ENCODE measurements at places on chromosomes 1 and 21. TPM values are rescaled to one million over a fixed set of nuclear protein-coding genes. Genes with fewer than 3 reads are reported as not detected.

DNA sequence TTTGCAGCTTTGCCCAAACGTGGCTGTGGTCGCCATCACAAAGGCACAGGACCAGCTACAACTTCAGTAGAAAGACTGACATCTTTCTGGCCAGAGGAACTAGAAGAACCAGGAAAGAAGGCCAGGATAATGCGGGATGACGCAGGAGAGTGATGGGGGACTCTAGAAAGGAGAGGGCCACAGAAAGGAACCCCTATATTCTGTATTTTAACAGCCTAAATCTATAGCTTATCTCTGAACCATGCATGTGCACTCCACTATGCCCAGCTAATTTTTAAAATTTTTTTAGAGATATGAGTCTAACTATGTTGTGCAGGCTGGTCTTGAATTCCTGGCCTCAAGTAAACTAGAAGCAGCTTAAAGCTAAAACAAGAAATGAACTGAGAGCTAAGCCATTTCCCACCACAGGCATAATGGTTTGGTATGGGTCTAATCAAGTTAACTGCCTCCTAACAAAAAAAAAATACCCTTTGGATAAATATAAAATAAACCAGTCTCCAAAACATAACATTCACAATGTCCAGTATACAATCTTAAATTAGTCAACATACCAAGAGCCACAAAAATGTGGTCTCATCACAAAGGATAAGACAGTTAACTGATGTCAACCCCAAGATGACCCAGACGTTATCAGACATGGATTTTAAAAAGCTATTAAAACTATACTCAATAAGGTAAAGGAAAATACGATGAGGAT, 18.0 kb downstream of the LTN1 start:
- no peak overlapping the region for H3K4me3 ChIP-seq
- H3K4me1 ChIP-seq, result no peaks in the 10 kb centered on the region
- H3K27me3 ChIP-seq, result no peaks in the 10 kb centered on the region
- peaks cover 37% of the 10 kb centered on the region for H3K36me3 ChIP-seq
- H3K27ac ChIP-seq, result no peak overlapping the region
- DNase-seq, result no peak

DNA sequence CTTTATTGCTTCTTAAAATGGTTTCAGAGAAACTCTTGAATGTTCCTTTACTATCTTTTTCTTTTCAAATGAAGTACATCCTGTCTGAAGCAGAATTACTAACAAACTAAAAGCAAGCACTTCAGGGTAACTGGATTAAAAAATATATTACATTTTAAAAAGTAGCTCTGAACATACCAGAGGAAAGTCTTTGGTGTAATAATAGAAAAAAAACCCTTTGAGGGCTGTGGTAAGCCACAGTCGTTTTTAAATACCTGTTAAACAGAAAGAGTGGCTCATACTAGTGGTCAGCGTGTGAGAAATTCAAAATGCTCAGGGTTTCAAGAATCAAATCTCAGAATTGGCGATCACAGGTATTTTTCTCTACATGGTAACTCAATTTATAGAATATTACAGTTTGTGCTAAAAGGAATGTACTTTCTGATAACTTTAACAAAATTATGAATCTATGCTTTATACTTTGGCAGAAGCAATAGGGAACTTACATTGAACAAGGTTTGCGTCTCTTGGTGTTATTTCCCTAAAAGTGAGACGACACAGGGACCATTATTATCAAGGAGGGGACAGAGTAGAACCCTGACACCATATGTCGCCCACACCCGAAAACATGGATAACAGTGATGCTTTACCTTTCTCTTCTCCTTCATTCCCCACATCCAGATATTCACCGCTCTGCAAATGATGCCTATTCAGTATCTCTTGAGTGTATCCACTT, 97.0 kb upstream of the DPH5 start:
- H3K27me3 ChIP-seq, result no peaks in the 10 kb centered on the region
- DNase-seq, result no peak
- no peak overlapping the region for H3K27ac ChIP-seq

DNA sequence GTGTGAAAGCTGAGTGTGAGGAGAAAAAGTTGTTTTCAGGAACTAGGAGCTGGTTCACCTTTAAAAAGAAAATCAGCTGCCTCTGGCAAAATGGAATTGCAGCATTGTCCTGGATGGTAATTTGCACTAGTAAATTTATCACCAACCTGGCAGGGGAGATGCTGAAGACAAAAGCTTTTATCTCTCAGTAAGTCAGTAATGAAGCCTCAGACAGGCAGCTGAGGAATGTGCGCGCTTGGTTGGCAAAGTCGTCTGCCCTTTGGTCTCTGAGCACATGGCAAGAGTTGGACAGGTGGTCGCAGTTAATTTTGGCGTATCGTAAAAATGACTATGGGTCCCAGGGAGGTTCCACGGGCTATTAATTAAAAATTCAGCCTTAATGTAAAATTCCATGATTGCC, 131.9 kb downstream of the BACH1 start:
- peaks cover under 1% of the 10 kb centered on the region for H3K36me3 ChIP-seq
- H3K27ac ChIP-seq, result peak overlapping the region; percentile 51
- H3K4me3 ChIP-seq, result no peak overlapping the region
- peaks cover 56% of the 10 kb centered on the region for H3K4me1 ChIP-seq

Gene INAVA
- total RNA-seq, result 35.7 TPM

Gene MRPL39
- total RNA-seq, result 23.8 TPM

Gene BCAN
- 0.78 TPM for total RNA-seq

DNA sequence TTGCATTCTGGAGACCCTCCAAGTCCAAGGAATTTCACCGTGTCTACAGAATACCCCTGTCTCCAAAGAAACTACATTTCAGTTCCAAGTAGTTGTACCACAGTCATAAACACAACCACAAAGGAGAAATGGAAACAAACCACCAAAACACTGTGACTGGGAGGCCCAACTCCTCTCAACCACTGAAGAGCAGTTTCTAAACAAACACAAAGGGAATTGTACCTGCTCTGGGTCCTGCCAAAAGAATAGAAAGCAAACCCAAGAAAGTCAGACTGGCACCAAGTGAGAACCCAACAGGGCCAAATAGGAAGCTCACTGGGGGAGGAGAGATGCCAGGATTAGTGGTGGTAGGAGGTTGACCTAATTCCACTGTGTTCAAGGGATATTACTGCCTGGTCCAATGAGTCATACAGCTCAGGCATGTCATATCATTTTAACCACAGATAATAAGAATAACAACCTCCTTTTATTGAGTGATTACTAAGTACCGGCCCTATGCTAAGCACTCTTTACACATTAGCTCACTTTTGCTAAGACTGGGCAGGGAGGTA, 123.9 kb upstream of the PPP2R5A start:
- DNase-seq, result no peak
- H3K27me3 ChIP-seq, result no peaks in the 10 kb centered on the region
- peaks cover 8% of the 10 kb centered on the region for H3K4me1 ChIP-seq
- H3K27ac ChIP-seq, result no peak overlapping the region
- no peaks in the 10 kb centered on the region for H3K36me3 ChIP-seq
- H3K4me3 ChIP-seq, result no peak overlapping the region

DNA sequence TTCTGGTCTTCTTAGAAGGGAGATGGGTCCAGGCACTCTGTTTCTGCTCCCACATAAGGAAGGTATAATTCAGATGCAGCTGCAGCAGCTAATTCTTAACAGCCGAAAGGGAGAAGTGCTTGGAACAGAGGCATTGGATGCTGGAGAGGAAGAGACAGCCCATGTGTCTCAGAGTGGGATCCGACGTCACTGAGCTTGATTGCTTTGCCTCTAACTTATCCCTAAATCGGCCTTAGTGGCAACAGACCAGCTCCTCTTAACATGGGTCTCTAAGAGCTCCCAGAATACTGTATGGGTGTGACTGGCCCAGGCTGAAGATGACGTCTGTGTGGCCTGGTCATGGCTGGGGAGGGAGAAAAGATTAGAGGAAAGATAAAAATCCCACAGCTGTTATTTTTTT, 40.7 kb upstream of the KCND3 start:
- H3K27me3 ChIP-seq, result peaks cover 36% of the 10 kb centered on the region
- no peaks in the 10 kb centered on the region for H3K36me3 ChIP-seq
- H3K4me3 ChIP-seq, result no peak overlapping the region
- no peaks in the 10 kb centered on the region for H3K4me1 ChIP-seq

DNA sequence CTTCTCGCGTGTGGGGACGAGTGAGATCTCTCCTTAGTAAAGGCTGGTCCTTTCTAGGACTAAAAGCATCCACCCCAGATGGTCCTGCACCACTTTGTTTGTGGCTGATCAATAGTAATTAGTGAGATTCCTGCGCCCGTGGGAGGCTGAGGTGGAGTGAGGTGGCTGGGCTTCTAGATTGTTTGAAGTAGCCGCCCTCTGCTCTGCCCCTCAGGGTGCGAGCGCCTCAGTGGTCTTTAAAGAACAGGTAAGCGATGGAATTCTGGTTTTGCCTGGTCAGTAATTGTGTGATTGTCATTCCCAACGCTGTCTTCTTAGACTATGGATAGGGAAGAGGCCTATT, 20.7 kb downstream of the PEX14 start:
- H3K27me3 ChIP-seq, result no peaks in the 10 kb centered on the region
- H3K27ac ChIP-seq, result peak overlapping the region; percentile 98
- H3K36me3 ChIP-seq, result no peaks in the 10 kb centered on the region

- DNase-seq, result no peak
- H3K4me3 ChIP-seq, result no peak overlapping the region
- no peaks in the 10 kb centered on the region for H3K36me3 ChIP-seq
- no peak overlapping the region for H3K27ac ChIP-seq
- H3K27me3 ChIP-seq, result peaks cover 24% of the 10 kb centered on the region
Observed at GRCh38 chr1:219862366-219862765, 66.0 kb downstream of the SLC30A10 start.

GRCh38 chr1:168568346-168568745, 8.1 kb upstream of the XCL1 start:
- H3K4me3 ChIP-seq, result no peak overlapping the region
- no peak overlapping the region for H3K27ac ChIP-seq
- peaks cover 2% of the 10 kb centered on the region for H3K4me1 ChIP-seq
- no peaks in the 10 kb centered on the region for H3K36me3 ChIP-seq

Gene NBL1
- 20.0 TPM for total RNA-seq

Gene MPC2
- total RNA-seq, result 20.5 TPM

DNA sequence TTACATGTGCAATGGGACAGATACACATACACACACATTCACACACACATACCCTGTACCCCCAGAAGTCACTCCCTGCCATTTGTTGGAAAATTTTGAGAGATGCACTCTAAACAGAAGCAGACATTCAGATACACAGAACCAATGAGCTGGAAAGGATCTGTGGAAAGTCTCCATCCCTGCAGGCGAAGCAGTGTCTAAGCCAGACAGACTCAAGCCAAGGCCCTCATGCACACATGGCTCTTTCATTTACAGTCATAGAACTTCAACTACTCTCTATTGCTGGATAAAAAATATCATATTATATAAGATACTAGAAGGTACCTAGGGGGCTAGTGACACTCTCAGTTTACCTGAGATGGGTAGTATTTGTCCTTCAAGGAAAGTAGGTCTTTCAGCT, 7.3 kb upstream of the SEC16B start:
- peaks cover 3% of the 10 kb centered on the region for H3K27me3 ChIP-seq
- no peak overlapping the region for H3K4me3 ChIP-seq
- no peaks in the 10 kb centered on the region for H3K36me3 ChIP-seq
- no peak for DNase-seq

- H3K27ac ChIP-seq, result peak overlapping the region; percentile 50
- no peak overlapping the region for H3K4me3 ChIP-seq
- H3K27me3 ChIP-seq, result no peaks in the 10 kb centered on the region
- no peaks in the 10 kb centered on the region for H3K36me3 ChIP-seq
- H3K4me1 ChIP-seq, result peaks cover 7% of the 10 kb centered on the region
- no peak for DNase-seq
Observed at GRCh38 chr1:202357506-202357905, 9.0 kb downstream of the PPP1R12B start.

Gene CCDC30
- 7.5 TPM for total RNA-seq

DNA sequence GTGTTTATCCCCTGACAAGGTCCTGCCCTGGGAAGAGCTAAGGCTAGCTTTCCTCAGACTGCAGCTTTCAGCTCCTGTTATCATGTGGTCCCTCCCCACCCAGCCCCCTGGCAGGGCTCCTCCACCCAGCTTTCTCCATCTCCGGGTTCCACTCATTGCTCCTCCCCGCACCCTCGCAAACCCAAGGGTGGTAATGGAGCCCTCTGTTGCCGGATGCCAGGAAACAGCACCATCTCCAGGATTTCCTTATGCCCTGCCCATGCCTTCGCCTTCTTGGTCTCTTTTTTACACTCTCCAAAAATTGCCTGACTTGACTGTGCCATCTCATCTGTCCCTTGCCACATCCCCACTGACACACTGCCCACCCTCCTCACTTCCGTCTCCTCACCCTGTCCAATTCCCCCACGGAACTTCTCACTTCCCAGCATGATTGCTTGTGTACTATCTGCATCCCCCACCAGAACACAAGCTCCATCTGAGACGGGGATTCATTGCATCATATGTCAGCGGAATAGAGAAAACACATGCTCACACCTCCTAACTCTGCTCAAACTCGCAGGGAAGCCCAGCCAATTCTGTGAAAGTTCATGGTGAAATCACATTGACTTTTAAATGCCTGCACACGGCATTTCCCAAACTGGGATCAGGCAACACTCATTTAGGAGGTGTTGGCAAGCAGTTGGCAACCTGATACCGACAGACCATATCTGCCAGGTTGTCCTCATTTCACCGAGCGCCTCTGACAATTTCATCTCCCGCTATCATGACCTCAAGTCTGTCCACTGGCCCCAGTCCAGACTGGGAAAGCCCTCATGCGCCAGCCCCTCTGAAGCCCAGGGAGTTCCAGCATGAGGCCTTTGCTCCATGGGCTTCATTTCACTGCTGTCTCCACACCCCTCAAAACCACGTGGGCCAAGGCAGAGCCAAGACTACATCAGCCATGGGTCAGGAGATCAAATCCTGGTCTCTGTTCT, 201.1 kb downstream of the MATN1 start:
- no peak overlapping the region for H3K27ac ChIP-seq
- no peaks in the 10 kb centered on the region for H3K36me3 ChIP-seq
- H3K4me3 ChIP-seq, result no peak overlapping the region
- H3K27me3 ChIP-seq, result peaks cover 46% of the 10 kb centered on the region

DNA sequence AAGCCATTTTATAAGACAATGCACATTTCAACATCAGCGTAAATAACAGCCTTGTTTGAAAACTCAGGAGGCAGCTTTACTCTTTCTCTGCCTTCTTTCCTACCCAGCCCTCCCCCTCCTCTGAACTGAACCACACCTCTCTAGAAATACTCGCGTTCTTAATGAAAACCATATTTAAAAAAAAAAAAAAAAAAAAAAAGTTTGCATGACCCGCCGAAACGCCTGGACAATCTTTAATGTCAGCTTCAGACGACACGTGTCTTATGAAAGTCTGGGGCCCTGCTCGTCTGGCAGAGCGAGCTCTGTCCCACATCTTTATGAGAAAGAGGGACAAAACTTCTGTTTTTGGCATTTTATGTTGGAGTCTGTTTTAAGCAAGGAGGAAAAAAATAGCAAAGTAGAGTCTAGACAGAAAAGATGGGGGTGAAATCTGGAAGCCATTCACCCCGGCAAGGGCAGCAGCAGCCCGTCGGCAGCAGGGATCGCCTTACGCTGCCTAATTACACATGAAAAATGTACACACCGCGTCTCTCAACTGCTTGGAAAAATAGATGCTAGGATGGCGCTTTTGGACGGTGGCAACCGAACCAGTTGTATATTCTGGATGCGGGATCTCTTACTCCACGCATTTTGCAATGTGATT, 130.4 kb upstream of the ETS2 start:
- no peaks in the 10 kb centered on the region for H3K36me3 ChIP-seq
- DNase-seq, result no peak
- H3K27ac ChIP-seq, result peak overlapping the region; percentile 75
- H3K27me3 ChIP-seq, result peaks cover 8% of the 10 kb centered on the region
- peak overlapping the region; percentile 26 for H3K4me3 ChIP-seq

Measured in mesothelial cell of epicardium (in vitro differentiated cells).